ENCODE measurements at places on chromosomes 5 and 9.
A peak's percentile ranks its signal among the peaks of the same experiment; 100 is the strongest.

DNA sequence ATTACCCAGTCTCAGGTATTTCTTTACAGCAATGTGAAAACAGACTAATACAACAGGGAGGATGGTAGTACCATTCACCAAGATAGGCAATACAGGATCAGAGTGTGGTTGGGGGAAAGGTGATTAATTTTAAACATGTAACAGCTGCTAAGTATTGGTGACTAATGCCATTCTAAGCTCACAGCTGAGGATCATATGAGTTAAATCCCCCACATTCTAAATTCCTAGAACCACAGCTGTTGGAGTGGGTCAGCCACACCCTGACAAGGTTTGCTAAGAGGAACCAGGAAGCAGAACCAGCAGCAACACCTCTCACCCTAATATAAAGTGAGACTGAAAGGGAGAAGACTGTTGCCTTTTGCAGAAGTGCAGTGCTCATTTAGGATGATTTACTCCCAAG, 24.8 kb downstream of the HSPB3 start:
- DNase-seq: no peak

DNA sequence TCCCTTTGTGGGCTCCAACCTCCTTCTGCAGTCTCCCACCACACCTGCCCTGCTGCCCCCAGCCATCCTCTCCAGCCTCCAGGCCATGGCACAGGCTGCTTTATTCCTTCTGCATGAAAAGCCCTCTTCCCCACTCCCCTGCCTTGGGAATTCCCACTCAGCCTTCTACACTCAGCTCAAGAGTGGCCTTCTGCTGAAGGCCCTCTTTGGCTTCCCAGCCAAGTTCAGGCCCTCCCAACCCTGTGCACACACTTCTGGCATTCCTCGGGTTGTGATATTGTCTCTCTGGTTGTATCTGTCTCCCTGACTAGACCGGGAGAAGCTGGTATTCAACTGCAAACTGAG, 5.7 kb downstream of the SHB start:
- DNase-seq: no peak

DNA sequence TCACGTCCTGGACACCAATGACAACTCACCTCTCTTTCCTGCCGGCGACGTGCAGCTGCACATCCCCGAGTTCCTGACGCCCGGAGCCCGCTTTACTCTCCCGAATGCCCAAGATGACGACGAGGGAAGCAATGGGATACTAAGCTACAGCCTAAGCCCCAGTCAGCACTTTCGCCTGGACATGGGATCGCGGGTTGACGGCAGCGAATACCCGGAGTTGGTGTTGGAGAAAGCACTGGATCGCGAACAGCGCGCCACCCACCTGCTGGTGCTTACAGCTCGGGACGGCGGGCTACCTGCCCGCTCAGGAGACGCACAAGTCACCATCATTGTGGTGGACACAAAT, 1.1 kb downstream of the PCDHAC1 start:
- DNase-seq: no peak

DNA sequence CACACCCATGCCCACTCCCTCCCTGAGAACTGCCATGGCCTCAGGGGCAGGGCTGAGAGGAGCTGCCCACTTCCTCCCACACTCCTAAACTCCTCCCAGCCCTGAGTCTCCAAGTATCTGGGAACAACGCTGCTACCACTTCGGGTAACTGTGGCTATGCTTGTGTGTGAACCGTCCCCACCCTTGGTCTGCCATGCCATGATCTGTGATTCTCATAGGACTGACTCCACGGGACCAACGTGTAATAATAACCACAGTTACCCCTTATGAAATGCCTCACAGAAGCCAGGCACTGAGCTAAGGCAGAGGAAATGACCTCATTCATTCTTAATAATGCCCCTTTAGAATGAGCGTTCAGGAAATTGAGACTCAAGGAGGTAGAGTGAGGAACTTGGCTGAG, 103.9 kb upstream of the SMIM23 start:
- no peak for DNase-seq

GRCh38 chr9:111272581-111272980, 57.4 kb downstream of the OR2K2 start:
- DNase-seq: no peak

- no peak for DNase-seq
Measured at GRCh38 chr9:35476596-35476995, 13.3 kb upstream of the RUSC2 start.

DNA sequence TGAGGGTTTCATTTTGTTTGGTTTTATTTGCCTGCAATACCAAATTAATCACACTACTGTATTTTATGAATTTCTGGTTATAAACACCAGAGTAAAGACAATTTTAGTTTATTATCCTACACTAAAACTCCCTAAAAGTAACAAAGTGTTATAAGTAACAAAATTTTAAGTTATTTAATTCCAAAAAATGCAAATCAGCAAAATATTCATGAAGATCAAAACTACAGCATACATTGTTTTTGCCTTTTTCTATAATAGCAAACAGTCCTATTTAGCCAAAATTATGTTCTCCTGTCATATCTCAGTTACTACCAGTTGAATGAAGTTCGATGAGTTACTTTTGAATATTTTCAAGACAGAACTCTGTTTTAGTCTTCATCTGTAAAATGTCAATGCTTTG, 132.7 kb upstream of the CYLC2 start:
- DNase-seq: no peak

DNA sequence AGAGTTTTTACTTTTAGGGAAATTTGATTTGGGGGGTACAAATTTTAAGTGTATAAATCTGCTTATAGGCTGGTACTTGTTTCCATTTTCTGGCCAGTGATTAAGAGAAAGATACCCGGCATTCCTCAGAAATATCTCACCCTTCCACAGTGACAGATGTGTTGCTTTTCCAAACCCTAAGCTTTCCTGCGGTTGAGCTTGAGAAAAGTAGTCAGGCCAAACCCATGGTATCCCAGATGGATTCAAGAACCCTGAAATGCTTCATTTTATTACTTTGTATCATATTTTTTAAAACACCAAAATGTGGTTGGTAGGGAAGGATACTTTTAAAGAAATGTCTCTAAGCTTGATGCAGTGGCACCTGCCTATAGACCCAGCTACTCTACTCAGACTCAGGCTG, 23.5 kb downstream of the SPTAN1 start:
- DNase-seq: no peak

- no peak for DNase-seq
Measured at GRCh38 chr9:25415718-25416117, 262.5 kb downstream of the TUSC1 start.

DNA sequence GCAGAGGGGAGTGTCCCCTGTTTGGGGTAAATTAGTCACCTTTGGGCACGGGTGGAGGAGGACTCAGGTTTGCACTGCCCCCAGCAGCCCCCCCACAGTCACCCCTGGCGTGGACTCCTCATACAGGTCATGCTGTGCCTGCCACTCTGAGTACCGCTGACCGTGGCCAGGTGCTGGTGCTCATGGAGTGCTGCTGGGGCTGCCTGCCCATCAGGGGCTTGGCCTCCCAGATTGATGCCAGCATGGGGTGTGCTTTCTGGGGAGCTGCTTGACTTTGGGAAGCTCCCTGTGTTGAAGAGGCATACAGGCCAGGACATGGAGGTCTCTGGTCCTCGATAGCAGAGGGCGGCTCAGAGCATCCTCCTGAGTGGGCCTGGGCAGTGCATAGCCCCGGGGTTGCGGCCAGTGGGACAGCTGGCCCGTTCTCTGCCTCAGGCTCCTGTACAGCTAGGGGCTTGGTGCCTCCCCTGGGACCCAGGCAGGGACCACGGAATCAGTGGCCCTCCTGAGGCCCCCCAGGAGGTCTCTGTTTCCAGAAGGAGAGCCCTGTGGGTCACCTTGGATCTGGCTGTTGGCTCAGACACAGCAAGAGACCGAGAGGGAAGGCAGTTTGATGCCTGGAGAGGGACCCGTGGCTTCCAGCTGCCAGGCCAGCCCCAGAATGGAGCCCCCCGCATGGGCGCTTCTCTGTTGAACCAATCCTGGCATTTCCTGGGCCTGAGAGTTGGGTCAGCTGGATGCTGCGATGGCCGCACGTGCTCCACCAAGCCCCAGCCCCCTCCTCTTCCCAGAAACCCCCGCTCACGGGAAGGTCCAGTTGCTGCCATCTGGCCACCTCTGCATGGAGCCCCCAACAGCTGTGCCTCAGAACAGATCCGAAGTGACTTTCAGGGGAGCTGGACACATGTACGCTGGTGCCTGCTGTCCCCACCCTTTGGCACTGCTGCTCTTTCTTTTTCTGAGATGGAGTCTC, 6.1 kb upstream of the AJM1 start:
- DNase-seq: no peak

DNA sequence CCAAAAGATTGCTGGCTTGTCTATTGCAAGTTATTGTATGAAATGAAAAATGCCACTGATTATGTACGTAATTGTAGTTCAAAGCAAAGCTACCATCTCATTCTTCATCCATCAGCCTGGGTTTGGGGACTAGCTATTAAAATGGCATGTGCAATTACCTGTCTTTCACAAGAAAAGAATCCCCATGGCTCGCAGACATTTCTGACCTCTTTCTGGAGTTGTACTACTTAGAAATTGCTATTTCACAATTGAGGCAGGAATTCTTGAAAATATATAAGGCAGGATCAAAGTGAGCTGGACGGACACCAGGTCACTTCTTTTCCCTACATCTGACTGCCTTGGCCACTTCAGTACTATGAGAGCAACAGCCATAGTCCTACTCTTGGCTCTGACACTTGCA, at the start of gene SPINK9:
Gene SPINK9 (plus strand): TSS at position 301 of the 400 bp plus-strand sequence. CDS start 55 bp downstream, at position 356.
- DNase-seq: no peak

- no peak for DNase-seq
Measured at GRCh38 chr9:34456151-34456550, 2.2 kb downstream of the FAM219A start.

- DNase-seq: no peak
Measured at GRCh38 chr5:101102506-101102905, 199.4 kb upstream of the ST8SIA4 start.

- DNase-seq: no peak
Measured at GRCh38 chr9:100368672-100369071, 15.9 kb upstream of the TEX10 start.

- DNase-seq: no peak
Measured at GRCh38 chr9:94472806-94473360, 82.0 kb upstream of the PCAT7 start.

DNA sequence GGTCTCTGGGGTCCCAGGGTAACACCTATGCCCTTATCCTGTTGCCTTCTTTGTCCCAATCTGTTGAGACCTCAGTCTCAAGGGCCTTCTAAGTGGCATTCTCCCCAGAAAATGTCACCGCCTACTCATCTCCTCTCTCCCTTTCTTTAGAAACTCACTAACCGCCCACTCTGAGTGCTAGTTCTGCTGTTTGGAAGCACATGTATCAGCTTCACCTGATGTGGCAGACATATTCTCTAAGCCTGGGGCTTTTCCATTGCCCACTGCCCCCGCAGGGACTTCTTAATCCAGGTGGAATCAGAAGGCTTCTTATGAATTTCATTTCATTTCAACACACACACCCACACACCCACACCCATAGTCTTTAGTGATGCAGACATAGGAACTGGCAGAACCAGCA, 165.1 kb downstream of the ASTN2 start:
- no peak for DNase-seq

- DNase-seq: no peak
Measured at GRCh38 chr9:5113994-5114748, 71.3 kb downstream of the INSL6 start.

DNA sequence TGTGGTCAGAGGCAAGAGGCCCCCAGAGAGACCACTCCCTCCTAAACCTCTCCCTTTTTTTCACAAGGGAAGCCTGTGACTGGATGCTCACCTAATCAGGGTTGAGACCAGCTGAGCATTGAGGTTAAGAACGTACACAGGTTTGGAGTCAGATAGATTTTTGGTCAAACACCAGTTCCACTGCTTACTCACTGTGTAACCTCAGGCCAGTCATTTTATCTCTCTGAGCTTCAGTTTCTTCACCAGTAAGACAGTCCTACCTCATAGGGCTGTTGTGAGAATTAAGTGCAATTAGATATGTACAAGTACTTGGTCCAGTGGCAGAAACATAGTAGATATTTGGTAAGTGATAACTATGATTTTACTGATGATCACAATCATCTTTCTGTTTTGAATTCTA, 256.8 kb downstream of the CDK5RAP2 start:
- DNase-seq: no peak

GRCh38 chr5:18507114-18507513, 872.9 kb downstream of the TAF11L14 start:
- DNase-seq: no peak

GRCh38 chr9:15081021-15081753, 171.0 kb upstream of the FREM1 start:
- DNase-seq: no peak

GRCh38 chr5:34486160-34486848, 169.8 kb upstream of the RAI14 start:
- peak; percentile 82 for DNase-seq

DNA sequence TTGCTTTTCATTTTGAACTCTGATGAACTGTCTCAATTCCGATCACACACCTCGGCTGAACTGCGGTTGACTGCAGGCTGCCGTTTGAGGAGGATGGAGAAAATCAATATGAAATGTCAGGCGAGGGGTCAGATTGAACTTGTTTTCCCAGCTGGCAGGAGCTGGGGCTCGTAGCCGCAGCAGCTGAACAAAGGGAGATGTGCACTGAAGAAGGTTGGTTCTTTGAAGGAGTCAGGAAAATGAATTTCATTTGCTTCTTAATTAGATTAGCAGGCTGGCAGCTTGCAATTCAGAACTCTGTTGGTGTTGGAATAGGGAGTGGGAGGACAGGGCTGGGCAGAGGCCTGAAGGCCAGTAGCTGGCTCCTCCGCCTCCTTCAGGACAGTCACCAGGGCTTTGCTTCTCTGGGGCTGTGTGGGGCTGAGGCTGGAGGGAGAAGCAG, 117.4 kb upstream of the GPR151 start:
- no peak for DNase-seq

DNA sequence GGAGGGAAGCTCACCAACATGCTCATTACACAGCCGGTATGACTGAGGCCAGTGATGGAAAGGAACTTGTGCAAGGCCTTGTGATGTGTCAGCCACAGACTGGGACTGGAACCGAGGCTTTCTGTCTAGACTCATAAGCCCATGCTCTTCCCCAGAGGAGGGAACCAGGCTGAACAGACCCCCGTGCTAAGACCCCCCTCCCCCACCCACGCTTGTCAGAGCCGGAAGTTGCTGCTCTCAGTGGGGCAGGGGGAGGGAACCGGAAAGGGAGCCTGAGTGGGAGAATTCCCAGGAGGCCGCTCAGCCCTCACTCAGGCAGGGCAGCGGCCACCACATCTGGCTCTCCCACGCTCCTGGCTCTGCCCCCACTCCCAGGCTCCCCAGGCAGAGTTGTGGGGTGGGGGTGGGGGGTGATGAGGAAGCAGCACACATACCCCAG, 4.1 kb upstream of the PDGFRB start:
- no peak for DNase-seq

DNA sequence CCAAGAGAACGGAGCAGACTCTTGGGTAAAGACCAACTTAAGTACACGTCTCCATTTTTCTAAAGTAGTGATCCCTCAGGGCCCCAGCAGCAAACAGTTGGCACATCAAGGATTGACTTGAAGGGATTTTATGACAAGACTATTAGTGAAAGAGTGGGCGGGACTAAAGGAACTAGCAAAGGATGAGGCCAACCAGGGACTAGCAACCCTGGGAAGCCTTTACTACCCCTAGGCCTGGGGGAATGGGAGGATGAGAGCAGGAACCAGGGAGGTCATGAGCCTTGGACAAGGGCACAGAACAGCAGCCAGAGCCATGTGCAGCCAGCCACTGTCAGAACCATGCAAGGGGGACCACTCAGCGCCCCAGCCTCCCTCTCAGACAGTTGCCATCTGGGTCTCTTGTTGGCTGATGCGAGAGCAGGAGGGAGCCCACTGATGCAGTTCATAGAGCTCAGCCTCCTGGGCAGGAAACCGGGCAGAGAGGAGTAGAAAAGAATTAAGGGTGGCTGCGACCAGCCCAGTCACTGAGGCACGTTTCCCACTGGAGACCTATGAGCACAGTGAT, 28.1 kb downstream of the TGFBI start:
- DNase-seq: no peak
